CD4-positive, CD25-positive, alpha-beta regulatory T cell (primary cell): ENCODE measurements at places on chromosomes 5 and 9. TPM values are rescaled to one million over a fixed set of nuclear protein-coding genes. Genes with fewer than 3 reads are reported as not detected.

PCDHB6 gene
- not detected for total RNA-seq

JADE2 gene
- total RNA-seq = 162 TPM

CTXN3 gene
- total RNA-seq = not detected

ZNF354C gene
- total RNA-seq = 4.5 TPM

RETREG1 gene
- 31.0 TPM for total RNA-seq

WNT8A gene
- not detected for total RNA-seq

TMOD1 gene
- 3.7 TPM for total RNA-seq
